ENCODE measurements at places on chromosomes 7 and 10.

- no peak for DNase-seq
These were observed 7.0 kb downstream of the NAT16 start for GRCh38 chr7:101172854-101173751.

DNA sequence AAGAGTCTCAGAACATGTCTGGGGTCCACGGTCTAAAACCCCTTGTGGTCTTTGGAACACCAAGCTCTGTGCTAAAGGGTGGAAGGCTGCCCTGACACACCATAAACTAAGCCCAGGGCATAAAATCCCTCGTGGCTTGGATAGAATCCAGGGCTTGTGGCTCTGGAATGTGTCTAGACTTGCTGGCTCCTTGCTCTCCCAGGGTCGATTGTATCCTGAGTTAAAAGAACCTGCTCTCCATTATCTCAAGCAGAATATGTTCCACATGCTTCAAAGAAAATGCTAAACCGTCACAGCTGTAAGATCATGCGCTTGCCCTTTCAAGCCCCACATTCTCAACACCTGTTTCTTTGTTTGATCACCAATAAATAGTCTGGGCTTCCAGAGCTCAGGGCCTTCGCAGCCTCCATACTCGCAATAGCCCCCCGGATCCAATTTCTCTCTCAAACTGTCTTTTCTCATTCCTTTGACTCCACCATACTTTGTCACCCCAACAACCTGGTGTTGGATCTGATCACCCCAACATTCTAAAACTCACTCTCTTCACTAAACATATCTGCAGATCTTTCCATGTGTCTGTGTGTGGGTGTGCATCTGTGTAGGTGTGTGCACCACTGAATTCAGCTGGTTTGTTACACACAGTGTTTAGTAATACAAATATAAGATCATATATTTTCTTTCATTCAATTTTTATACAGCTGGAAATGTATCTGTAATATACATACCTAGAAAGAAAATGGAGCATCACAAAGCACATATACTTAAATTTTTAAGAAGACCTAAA, 238.5 kb downstream of the ZMYND11 start:
- DNase-seq = no peak

DNA sequence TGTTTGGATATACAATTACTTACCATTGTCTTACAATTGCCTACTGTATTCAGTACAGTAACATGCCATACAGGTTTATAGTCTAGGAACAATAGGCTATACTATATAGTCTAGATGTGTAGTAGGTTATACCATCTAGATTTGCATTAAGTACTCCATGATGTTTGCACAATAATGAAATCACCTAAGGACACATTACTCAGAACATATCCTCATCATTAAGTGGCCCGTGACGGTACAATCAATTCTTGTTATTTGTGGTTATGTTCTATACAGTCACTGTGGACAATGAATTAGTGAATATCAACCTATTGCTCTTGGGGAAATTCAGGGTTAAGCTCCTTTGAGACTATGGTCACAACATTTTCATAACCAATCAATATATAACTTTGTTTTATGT, 75.6 kb downstream of the MICU1 start:
- DNase-seq = no peak

DNA sequence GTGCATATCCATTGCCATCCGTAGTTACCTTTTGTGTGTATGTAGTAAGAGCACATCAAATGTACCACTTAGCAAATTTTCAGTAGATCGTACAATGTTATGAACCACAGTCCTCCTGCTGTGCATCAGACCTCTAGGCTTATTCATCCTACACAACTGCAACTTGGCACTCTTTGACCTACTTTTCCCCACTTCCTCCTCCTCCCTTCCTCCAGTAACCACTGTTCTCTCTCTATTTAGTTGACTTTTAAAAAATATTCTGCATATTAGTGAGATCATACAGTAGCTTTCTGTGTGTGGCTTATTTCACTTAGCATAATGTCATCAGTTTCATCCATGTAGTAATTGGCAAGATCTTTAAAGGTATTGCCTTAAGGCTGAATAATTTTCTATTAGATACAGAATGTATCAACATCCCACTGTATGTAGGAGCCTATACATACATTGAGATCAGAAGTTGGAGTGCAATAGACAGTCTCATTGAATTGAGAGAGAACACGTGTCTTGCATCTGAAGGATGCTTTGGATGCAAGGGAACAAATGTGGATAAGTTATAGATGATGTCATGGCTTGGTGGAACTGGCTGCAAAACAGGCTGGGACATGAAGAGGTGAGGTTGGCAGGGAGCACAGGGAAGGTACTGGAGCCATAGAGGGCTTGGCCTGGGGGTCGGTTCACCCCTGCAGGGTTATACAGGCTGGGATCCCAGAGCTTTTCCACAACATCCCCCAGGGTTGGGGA, 83.0 kb upstream of the FAM180A start:
- peak; percentile 34 for DNase-seq

DNA sequence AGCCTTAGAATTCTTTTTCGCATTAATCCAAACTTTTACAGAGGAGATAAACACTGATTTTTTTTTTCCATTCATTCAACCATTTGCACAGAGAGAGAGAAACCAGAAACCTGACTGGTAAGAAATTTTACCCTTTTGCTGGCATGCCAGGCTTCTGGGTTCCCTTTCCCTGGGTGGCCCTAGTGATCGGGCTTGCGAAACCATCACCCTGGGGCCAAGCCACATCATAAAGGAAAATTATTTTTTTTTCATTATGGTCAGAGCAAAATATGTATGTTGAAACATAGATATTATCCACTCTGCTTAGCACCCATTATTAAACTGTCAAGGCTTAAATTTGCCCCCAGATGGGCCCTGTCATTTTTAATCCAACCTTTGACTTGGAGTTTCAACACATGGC, 55.4 kb upstream of the INHBA start:
- DNase-seq = no peak

DNA sequence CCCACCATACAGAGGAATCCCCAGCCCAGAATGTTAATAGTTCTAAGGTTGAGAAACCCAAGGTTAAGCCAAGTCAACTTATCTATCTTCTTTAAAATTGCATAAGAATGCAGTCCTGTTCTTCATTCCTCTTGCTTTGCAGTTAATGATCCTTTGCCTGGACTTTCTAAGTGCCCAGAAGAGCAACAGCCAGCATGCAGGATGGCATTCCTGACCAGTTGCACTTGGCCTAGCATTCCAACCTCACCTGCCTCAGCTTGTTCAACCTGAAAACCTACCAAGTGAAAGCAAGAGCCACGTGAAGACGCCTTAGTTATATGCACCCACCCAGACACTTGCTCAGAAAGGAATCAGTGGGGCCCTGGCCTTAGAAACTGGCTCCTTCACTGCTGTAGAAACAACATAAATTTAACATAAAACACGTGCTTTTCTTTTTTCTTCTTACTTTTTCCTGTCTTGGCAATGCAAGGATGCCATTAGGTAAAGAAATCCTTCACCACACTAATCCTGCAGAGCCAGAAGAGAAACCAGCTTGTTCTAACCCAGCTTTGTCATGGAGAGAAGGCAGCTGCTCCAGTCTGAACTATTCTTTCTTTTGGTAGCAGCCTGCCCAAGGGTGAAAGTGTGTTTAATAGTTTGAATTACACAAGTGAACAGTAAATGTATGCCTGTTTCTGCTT, 25.0 kb downstream of the EGFR start:
- DNase-seq = no peak

- no peak for DNase-seq
These were observed 267.3 kb downstream of the PTPRN2 start for GRCh38 chr7:158320328-158320727.

GRCh38 chr10:111750165-111750849, 433.3 kb downstream of the GPAM start:
- no peak for DNase-seq

- no peak for DNase-seq
These were observed 55.4 kb downstream of the PNLIPRP2 start for GRCh38 chr10:116676118-116676517.

DNA sequence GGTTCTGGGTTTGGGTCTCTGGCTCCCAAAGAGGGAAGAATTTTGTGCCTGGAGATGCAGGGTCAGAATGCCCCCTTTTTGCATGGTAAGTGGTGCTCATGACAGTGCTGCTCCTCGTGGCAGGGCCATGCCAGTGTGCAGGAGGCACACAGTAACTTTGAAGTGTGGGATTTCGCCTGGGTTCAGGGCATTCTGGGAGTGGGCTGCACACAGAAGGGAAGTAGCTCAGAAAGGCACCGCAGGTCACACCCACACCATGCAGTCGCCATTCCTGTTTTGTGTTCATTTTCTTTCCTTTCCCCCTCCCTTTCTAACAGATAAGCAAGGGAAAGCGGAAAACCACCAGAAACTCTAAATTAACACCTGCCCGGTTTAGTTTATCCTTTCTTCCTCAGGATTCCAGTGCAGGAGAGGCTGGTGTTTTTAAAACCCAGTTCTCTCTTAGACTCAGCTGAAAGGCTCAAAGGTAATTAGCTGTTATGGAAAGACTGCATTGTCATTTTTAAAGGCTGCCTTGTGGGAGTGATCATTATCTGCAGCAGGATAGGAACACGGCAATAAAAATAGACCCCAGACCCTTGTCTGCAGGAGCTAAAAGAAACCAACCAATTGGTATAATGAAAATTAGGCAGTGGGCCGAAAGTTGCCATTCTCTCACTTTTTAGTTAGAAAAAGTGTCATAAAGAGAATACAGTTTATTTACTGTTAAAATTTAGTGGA, 50.2 kb downstream of the EEPD1 start:
- no peak for DNase-seq

DNA sequence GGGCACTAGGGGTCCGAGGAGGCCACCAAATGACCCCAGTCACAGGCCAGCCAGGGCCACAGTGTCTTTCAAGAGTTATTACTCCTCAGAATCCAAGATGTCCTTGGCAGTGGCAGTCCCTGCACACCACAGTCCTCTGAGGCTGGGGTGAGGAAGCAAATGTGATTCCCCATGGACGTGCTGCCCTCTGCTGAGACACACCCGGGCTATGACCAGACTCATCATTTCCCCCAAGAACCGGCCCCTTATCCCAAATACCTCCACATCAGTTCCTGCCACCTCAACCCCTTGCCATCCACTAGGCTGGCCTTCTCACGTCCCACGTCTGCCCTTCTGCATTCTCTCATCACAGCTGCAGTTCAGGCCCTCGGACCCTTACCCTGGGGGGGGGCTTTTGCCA, 5.0 kb downstream of the PRKAG2 start:
- no peak for DNase-seq

DNA sequence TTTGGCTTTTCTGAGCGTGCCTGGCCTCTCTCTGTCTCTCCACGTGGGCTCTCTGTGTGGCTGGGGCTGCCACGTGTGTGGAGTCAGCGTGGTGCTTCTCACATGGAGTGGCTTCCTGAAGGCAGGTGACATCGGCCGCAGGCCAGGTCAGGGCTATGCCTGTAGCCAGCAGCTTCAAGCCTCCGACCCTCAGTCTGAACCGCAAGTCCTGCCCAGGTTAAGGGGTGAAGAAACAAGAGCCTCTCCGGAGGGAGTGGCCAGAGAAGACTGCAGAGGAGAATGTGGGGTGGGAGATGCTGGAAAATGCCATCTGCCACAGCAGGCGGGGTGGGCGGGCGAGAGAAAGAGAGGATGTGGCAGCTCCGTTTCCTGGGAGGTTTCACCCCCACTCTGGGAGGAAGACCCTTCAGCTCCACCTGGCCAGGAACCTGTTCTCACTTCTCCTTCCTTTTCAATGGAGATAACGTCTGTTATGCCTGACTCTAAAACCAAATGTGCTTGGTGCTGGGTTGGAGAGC, 14.3 kb upstream of the VIPR2 start:
- DNase-seq = no peak

DNA sequence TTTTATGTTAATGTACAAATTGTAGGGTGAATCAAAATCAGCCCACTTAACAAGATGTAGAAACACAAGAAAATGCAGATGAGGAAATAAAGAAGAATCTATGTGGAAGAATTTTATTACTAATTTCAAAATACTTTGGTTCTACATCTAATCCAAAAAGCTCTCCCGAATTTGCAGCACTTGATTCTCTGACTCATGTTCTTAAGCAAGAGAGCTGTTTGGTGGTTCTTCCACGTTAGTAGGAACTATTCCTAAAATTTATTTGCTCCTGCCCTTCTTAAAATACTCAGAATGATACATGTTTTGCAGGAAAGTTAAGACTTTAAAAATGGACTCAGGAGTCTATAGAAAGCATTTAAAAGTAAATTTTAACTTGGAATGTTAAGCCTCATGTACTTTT, 91.8 kb downstream of the ZMYND11 start:
- DNase-seq = no peak

DNA sequence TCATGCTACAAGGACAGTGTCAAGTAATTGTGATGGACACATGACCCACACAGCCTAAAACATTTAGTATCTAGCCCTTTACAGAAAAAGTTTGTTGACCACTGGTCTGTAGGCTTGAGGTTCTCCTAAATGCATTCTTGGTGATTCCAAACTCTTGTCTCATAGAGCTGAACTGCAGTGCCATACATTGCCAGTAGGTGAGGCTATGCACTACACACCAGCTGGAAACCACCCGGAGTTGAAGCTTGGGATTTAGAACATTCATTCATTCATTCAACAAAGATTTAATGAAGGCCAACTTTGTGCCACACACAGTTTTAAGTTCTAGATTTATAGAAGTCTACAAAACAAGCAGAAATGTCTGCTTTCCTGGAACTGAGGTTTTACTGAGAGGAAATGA, 77.3 kb upstream of the TCF7L2 start:
- no peak for DNase-seq

GRCh38 chr7:134724606-134725005, 54.8 kb upstream of the CALD1 start:
- no peak for DNase-seq

DNA sequence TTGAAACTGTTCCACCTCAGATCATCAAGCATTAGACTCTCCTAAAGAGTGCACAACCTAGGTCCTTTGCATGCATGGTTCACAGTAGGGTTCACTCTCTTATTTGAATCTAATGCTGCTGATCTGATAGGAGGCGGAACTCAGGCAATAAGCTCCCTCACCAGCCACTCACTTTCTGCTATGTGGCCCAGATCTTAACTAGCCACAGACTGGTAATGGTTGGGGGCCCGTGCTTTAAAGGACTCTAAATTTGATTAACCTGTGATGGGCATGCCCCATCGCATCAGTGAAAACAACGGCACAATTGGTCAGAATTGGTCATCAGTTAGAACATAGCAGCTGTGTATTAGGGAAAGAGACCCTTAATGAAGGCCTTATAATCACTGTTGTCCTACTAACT, 753.7 kb upstream of the SORCS1 start:
- no peak for DNase-seq

DNA sequence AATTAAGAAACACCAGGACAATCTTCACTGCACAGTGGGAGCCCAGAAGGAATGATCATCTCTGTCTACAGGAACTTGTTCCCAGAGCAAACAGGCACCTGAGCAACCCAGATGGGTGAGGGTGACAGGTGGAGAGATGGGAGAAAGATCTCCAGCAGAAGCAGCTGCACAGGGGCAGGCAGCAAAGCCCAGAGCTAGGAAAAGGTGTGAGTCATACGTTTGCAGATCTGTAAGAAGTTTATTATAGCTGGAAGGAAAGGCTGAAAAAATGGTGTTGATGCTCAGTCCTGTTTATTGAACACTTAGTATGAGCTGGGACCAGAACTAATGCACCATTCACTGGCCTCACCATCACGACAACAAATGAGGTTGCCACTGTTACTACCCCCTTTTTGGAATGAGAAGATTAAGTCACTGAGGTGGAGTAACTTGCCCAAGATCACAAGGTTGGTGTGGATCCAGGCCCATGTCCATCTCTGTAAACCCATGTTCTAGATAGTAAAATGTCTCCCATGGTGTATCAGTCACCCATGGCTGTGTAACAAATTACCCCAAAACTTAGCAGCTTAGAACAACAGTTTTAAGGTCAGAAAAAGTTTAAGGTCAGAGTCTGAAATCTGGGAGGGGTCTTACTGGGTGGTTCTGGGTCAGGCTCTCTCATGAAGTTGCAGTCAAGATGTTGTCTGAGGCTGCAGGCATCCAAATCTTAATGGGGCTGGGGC, 506.9 kb downstream of the RPS24 start:
- no peak for DNase-seq

GRCh38 chr10:60141896-60142559, 235.7 kb upstream of the CCDC6 start:
- DNase-seq = no peak

All from CD4-positive, alpha-beta T cell treated with Interleukin-17A for 1 hour (primary cell).